ENCODE measurements at places on chromosomes 12 and 14.

DNA sequence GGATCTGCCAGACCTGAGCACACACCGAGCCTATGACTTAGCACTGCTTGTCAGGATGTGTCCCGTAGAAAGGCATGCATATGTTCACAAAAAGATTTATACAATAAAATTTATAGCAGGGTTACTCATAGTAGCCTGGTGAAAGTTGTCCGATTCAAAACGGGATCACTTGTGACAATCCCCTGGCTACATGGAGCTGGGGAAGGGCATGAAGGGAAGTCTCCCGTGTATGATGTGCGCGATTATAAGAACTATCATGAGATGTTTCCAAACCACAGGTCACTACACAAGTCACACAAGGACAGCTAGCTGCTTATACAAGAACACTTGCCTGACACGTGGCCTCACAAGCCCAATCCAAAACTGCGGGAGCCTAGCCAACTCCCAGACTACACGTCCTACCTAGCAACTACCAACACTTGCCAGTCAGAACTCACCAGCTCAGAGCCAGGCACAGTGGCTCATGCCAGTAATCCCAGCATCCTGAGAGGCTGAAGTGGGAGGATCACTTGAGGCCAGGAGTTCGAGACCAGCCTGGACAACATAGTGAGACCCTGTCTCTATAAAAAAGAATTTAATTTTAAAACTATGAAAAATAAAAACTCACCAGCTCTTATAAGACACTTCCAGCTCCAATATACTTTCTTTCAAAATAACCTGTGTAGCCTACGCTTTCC, 7.5 kb upstream of the CDCA4 start:
- DNase-seq = no peak

DNA sequence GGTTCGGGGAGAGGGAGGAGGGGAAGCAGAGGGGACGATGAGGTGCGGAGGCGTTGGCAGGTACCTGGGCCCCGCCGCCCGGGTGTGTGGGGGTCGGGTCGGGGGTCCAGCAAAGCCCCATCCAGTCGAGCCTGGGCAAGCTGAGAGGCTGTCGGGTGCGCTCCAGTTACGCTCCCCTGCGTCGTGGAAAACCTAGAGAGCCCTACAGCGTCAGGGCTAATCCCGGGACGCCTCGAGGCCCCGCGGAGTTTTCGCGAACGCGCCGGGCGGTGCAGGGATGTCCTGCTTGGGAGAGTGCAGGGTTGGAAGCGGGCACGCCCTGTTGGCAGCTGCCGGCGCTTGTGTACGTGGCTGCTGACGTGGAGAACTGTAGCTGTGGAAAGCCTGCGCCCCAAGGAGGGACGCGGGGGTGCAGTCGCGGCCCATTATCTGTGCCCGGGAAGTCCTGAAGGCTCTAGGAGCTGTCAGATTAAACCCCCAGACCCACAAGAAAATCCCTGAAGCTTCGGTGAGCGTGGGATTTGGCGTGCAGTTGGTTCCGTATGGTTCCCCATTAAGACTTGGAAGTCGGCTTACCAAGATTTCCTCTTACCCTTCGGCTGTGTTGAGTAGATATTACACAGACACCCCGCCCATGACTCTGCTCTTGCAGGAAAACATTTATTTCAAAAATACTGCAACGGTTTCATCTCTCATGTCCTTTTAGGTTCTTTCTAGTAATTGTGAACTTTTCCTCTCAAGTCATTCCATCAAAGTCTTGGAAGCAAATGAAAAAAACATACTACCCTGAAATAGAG, 11.3 kb upstream of the SLC38A2 start:
- DNase-seq = peak; percentile 95

DNA sequence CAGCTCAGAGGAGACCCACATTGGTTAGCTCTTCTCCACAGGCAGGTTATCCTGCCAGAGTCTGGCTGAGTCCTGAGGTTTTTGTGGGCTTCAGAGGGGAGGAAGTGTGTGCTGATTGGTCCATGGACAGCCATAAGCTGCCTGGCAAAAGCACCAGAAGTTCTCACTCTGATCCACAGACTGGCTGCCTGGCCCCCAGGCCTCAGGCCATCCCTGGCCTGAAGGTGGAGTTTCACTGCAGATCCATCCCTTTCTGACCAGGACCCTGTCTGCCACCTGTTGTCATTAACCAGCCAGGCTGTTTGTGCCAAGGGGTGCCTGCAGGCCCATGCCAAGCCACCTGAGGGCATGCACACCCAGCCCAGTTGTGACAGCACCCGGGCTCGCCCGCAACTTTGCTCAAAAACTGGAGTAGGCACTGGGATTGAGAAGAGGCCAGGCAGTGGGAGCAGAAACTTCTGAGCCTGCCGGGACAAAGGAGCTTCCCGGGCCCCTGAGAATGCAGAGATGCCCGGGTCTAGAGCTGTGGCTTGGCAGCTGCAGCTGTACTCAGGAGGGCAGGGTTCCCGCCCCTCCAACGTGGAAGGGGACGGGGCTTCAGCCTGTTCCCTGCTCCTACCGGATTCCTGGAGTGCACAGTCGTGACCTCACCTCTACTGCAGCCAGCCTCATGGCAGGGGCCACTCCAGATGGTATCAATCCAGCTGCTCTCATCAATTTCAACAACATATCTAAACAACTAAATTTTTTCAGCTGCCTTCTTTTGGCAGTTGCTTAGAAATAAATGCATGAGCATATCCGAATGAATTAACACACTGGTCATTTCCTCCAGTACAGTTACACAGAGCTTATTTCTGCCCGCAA, 1277.3 kb downstream of the SLC16A7 start:
- DNase-seq = peak; percentile 81

GRCh38 chr12:31895449-31896150, 63.6 kb upstream of the RESF1 start:
- DNase-seq = no peak

- DNase-seq = no peak
Measured at GRCh38 chr12:59843260-59843843, 247.5 kb downstream of the SLC16A7 start.

- DNase-seq = no peak
Measured at GRCh38 chr12:34347367-34347766, 325.1 kb downstream of the ALG10 start.

GRCh38 chr14:44963775-44964380, 1.9 kb downstream of the TOGARAM1 start:
- peak; percentile 32 for DNase-seq

- DNase-seq = no peak
Measured at GRCh38 chr12:128476266-128476665, 209.3 kb downstream of the TMEM132C start.

DNA sequence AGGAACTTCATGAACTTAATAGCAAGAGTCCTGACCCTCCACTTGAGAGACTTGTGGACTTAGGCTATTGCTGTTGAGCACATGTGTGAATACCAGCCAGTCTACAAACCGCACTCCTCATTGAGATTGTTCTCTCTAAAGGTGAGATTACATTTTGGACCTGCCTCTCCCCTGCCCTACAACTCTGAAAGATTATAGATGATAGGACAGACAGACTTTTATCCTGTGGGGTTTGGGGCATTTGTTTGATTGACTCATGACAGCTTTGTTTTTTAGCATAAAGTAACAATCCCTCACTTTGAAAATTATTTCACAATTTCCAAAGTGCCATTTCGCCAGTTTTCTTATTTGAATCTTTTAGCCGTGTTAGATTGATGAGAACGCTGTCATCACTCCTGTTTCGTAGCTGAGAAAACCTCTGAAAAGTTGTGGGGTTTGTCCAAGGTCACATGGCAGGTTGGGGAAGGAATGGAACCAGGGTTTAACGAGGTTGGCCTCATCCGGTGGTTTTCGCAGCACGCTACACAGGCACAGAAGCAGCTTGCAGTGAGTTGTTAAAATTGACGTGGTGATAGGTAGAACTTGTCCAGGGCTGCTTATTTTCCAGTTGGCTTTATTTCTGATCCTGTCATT, 836 bp downstream of the EVL start:
- DNase-seq = no peak

Data from LHCN-M2 (cell line).